Omental fat pad (tissue), 4 donors: ENCODE measurements at places on chromosomes 6 and 20.
A peak's percentile ranks its signal among the peaks of the same experiment; 100 is the strongest.

DNA sequence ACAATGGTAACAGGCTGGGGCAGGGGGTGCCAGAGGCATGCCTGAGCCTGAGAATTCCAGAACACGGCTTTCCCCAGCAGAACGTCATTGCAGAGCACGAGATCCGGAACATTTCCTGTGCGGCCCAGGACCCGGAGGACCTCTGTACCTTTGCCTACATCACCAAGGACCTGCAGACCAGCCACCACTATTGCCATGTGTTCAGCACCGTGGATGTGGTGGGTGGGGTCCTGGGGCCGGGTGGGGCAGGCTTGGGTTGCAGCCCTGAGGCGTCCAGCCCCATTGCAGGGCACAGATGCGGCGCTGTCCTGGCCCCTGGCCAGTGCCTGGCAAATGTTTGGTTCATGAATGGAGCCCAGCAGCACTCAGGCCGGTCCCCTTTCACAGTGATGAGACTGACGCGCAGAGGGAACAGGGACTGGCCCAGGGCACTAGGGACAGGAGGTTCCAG lies 57.1 kb downstream of the TCP11 start:
- DNase-seq: no peak

- no peak for DNase-seq
Observed at GRCh38 chr6:14533446-14533845, 415.9 kb downstream of the CD83 start.

- DNase-seq: no peak
Observed at GRCh38 chr6:99338188-99338587, 11.3 kb downstream of the FAXC start.

DNA sequence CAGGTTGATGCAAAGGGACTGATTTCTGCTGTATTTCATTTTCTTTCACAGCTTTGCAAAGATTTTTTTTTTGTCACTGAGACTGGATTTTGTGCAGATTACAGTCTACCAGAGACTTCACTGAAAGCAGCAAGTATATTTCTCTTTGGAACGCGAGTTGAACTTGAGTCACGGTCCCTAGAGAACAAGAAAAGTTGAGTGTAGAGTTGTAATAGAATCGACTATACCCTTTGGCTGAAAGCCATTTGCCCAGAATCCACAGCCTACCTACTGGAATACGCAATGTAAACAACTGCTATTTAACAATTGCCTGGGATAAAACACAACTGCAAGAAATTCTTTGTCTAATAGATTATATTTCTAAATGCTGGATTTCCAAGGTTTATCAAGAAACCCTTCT lies 520.6 kb downstream of the HDGFL1 start:
- DNase-seq: no peak

DNA sequence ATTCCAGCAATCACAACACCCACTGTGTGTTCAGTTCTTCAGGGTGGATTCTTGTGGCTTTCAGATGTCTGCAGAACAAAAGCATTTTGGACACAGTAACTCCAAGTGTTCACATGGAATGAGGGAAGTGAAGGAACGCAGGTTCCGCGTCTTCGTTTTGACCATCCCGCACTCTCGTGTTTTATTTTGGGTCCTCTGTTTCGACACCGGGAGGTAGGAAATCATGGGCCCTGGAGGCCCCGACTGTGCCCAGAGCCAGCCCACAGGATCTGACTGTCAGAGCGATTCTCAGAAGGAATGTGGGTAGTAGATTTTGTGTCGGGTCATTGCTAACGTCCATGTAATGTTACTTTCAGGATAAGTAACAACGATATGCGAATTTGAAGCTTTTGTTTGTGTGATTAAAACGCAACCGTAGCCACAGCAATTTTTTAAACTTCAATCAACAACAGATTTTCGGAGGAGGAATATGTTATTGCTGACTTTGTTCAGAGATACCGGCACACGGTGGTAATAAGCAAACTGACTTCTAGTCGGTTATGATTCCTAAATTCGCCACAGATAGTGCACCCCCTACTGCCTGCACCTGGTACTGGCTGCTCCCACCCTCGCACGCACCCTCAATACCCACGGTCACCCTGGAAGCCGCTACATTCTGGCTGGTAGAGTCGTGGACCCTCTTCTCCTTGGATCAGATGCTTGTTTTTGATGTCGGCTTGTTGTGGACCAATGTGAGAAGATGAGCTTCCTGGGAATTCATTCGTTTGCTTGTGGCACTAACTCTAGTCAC lies 10.5 kb downstream of the NPEPL1 start:
- no peak for DNase-seq

DNA sequence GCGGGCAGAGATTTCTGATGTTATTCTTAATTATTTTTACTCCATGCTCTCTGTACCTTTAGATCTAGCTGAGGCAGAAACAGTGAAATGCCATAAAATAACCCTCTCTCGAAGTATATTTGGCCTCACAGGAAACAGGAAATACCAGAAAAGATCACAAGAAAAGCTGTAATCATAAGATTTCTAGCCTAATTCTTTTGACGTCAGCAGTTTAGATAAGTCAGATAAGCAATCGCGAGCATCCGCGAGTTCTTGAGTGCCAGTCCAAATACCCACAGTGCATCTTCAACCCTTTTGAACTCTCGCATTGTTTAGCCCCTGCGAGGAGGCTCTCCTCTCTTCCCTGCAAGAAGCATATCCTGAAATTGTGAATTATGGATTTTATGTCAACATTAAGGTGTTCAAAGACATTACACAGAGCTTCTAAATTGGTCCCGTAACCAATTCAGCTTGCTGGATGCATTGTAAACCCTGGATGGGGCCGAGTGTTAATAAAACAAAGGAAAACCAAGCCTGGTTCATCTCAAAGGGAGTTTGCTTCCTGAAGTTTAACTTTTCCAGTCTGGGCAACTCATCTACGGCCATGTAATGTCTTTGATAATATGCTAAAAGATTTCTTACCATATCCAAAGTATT lies 198.9 kb downstream of the MTFR2 start:
- no peak for DNase-seq

- no peak for DNase-seq
Observed at GRCh38 chr6:51021171-51021570, 202.5 kb downstream of the TFAP2B start.

- no peak for DNase-seq
Observed at GRCh38 chr6:10297832-10298231, 117.0 kb downstream of the TFAP2A start.

GRCh38 chr6:159760602-159761057 lies 1.2 kb upstream of the ACAT2 start:
- no peak for DNase-seq

GRCh38 chr20:61980647-61981583 lies 84.8 kb downstream of the TAF4 start:
- no peak for DNase-seq

- DNase-seq: no peak
Observed at GRCh38 chr20:31607640-31608250, 2.7 kb downstream of the ID1 start.

DNA sequence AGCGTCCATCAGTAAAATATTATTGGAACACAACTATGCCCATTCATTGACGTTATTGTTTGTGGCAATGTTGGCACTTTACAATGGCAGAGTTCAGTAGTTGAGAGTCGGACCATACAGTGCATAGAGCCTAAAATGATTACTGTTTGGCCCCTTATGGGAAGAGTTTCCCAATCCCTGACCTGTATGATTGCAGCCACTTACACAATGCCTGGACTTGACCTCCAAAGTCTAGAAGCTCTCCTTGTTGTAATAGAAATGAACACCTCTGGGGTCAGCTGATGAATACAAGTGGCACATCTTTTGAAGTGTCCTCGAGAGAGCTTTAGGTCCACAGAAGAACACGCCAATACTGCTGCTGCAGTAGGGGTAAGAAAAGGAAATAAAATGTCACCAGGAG lies 59.0 kb downstream of the NOX3 start:
- DNase-seq: no peak

DNA sequence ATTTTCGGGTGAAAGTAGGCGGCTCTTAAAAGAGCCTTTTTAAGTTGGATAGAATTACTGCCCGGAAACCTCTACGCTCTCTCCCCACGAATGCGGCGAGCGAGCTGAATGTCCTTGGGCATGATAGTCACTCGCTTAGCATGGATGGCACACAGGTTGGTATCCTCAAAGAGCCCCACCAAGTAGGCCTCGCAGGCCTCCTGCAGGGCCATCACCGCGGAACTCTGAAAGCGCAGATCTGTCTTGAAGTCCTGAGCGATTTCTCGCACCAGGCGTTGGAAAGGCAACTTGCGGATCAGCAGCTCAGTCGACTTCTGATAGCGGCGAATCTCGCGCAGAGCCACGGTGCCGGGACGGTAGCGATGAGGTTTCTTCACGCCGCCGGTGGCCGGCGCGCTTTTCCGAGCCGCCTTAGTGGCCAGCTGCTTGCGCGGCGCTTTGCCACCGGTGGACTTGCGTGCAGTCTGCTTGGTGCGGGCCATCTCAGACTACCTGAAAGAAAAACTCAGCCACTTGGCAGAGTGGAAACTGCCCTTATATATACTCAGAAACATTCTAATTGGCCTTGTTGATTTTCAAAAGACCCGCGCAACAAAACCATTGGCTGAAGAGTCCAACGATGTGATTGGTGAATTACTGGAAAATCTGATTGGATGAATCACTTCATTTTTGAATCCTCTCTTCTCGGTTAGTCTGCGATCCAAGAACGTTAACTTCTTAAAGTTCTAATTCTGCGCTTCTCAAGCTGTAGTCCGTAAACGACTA lies 93.9 kb upstream of the BTN3A2 start:
- peak; percentile 78 for DNase-seq

- no peak for DNase-seq
Observed at GRCh38 chr6:125248136-125248535, 53.6 kb downstream of the HDDC2 start.

DNA sequence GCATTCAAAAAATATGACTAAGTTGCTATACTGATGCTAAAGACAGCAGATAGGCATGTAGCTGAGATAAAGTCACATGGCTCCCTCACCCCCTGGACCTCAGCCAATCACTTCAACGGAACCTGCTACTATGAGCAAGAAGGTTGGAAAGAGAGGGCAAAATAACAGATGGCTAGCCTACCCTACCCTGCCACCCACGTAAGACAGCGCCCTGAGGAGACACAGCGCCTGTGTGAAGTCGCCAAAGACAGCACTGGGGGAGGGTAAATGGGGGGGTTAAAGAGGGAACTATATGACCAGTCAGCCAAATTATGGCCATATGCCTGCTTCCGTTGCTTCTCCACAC lies 163.2 kb downstream of the RALGAPA2 start:
- no peak for DNase-seq
